ENCODE measurements at places on chromosomes 6 and 20.

- no peak for DNase-seq
Measured at GRCh38 chr6:45447005-45447404, 69.3 kb upstream of the SUPT3H start.

DNA sequence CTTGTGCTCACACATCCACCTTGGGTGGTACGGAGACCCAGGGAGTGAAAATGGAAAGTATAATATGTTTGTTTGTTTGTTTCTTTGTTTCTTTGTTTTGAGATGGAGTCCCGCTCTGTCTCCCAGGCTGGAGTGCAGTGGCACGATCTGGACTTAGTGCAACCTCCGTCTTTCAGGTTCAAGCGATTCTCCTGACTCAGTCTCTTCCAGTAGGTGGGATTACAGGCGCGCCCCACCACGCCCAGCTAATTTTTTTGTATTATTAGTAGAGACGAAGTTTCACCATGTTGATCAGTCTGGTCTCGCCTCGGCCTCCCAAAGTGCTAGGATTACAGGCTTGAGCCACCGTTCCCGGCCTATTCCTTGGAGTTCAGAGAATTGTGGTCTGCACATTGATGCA is 115.4 kb downstream of the TRIM27 start:
- no peak for DNase-seq

DNA sequence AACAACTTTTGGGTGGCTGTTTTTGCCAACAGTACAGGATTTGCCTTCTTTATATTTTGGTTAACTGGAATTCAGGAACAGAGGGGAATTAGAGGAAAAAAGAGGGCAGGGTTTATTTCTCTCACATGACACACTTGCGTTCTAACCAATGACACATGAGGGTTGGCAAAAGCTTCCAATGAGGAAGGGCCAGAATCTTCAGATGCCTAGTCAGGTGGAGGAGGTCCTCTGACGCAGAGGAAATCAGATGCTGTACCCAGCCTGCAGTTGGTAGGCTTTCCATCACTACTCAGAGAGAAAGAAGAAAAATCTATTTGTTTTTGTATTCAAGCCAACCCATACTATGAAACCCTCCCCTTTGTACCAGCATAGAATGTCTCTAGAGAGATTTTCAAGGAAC is 20.8 kb downstream of the TM9SF4 start:
- DNase-seq, result no peak

- no peak for DNase-seq
Measured at GRCh38 chr6:146813554-146813953, 214.8 kb downstream of the ADGB start.

GRCh38 chr20:49400410-49400809 is 82.1 kb downstream of the KCNB1 start:
- DNase-seq, result no peak

GRCh38 chr6:90940812-90941481 is 354.1 kb upstream of the MAP3K7 start:
- peak; percentile 57 for DNase-seq

DNA sequence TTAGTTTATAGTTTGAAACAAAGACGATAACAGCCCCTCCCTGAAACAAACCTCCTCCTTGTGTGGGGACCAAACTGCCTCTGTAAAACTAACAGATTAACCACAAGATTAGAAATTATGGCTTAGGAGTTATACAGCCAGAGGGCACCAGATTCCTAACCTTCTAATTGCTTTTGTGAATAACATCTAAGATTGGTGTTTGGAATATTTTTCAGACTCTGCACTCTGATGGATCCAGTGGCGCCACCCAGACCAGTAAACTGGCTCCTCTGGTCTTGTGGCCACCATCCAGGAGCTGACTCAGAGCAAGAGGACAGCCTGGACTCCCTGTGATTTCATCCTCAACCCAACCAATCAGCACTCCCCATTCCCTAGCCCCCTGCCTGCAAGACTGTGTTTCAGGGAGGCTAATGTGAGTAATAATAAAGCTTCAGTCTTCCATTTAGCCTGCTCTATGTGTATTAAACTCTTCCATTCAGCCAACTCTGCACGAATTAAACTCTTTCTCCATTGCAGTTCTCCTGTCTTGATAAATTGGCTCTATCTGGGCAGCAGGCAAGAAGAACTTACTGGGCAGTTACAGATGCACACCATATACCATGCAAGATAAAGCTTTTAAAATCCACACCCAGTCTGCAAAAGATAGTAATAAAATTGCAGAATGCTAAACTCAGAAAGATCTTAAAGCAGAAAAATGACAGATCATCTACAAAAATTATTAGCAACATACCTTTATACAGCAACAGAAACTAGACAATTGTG is 58.5 kb upstream of the SLC22A16 start:
- peak; percentile 36 for DNase-seq

- DNase-seq, result no peak
Measured at GRCh38 chr6:115969930-115970273, 90.8 kb downstream of the FRK start.

GRCh38 chr6:88321306-88321705 is 155.2 kb upstream of the CNR1 start:
- no peak for DNase-seq

GRCh38 chr20:16203096-16203495 is 370.2 kb downstream of the KIF16B start:
- no peak for DNase-seq

DNA sequence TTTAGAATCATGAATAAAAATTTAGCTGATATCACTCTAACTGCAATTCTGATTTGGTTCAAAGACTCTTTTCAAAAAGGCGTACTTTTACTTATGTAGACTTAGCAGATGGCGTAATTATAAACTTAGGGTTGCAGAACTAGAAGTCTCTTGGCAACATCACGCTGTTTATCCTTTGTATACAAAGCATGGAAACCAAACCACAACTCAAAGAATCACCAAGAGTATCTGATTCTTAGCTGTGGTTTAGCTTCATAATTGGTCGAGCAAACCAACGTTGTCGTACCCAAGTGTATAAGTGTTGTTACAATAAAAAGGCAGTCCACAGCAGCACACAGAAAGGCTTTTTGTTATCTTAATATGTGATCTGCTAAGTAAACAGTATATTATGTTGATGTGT is 18.2 kb downstream of the STMND1 start:
- DNase-seq, result no peak

DNA sequence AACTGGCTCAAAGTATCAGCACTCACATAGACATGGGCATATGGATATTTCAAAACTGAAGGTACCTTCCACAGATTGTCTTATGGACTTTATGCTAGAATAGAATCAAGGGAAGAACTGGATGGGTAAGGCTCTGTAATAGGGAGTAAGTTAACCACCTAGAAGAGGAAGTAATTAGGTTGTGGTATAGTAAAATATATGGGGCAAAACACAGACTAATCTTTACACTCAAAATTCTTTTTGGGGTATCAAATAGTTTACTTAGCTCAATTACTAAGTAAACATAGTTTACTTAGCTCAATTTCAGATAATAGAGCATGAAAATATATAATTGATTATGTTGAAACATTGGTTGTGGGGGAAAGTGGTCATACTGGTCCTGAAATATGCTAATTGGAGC is 94.2 kb upstream of the ATXN1 start:
- DNase-seq, result no peak

- no peak for DNase-seq
Measured at GRCh38 chr6:27810768-27811450, 101.3 kb downstream of the OR2B2 start.

GRCh38 chr6:169843991-169844390 is 92.6 kb downstream of the ERMARD start:
- DNase-seq, result no peak

DNA sequence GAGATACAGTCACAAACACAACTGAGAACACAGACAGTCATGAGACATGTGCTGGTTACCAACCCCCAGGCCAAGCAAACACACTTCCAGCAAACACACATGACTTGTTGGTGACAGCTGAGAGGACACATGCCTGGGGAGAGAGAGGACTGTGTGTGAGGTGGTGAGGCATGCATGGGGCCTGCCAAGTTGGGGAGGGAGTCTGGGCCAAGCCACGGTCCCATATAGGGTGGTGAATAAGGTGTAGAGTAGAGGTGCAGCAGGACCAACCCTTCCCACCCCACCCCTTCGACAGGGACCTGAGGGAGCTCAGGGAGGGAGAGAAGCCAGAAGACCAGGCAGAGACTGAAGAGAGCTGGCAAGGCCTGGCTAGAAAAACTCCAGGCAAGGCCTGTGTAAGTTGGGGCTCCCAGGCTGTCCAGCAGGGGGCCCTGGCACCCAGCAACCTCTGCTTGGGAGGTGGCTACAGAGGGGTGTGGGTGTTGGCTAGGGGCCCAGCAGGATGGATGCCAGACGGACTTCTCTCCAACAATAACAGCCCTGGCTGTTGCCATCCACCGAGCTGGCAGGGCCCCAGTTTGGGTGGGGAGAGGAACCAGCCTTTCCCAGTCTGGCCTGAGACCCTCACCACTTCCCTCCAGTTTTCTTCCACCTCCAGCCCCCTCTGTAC is 2.0 kb upstream of the SLC29A1 start:
- peak; percentile 81 for DNase-seq

GRCh38 chr6:22666586-22666985 is 97.2 kb downstream of the HDGFL1 start:
- no peak for DNase-seq

GRCh38 chr20:13341737-13342393 is 120.8 kb downstream of the ISM1 start:
- DNase-seq, result no peak

GRCh38 chr6:154956771-154957522 is 38.2 kb upstream of the TIAM2 start:
- DNase-seq, result no peak

DNA sequence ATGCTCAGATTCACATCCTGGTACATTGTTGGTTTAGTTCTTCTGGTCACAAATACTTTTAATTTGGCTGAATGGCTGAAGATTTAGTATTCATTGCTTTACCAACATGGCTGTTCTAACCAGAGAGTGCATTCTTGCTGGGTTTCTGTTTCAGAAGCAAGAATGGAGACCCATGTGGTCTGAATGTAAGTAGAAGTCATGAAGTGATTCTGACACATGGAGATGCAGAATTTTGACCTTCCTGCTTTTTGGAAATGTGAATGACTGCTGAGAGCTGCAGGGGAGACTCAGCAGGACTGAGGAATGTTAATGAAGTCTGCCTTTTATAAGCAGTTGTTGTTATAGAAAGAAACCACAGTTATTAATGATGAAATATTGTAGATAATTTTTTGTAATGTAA is 576.1 kb upstream of the MARCKS start:
- no peak for DNase-seq

DNA sequence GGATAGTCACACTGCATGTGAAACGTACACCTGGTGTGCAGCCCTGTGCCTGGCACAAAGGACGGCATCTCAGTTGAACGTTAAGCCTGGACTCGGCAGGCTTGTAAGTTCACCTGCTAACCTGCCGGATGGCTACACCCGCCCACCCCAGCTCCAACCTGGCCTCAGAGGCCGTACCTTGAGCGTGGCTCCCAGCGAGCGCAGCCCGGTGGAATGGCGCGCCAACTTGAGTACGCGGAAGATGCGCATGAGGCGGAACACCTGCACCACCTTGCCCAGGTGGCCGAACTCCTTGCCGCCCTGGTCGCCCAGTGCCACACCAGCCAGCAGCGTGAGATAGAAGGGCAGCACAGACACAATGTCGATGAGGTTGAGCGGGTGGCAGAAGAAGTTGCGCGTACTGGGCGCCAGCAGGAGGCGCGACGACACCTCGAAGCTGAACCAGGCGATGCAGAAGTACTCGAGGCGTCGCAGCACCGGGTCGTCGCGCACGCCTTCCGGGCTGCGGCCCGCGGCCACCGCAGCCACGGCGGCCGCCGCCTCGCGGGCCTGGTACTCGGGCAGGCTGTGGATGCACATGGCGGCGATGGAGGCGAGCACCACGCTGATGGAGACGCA is 3.3 kb downstream of the KCNS1 start:
- DNase-seq, result peak; percentile 71

DNA sequence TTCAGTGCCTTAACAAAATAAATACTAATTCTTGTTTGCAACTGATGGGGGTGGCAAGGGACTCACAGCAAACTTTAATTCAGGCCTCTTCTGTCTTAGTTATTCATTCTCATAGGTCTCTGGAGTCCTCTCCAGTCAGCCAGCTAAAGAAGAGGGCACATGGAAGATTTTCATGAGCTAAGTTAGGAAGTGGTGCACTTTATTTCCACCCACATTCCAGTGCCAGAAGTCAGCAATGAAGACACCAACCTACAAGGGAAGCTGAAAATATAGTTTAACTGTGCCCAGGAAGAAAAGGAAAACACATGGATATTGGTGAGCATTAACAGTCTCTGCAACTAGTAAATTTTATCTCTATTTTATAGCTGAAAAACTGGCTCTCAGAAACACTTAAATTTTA is 16.7 kb upstream of the IRAK1BP1 start:
- no peak for DNase-seq

DNA sequence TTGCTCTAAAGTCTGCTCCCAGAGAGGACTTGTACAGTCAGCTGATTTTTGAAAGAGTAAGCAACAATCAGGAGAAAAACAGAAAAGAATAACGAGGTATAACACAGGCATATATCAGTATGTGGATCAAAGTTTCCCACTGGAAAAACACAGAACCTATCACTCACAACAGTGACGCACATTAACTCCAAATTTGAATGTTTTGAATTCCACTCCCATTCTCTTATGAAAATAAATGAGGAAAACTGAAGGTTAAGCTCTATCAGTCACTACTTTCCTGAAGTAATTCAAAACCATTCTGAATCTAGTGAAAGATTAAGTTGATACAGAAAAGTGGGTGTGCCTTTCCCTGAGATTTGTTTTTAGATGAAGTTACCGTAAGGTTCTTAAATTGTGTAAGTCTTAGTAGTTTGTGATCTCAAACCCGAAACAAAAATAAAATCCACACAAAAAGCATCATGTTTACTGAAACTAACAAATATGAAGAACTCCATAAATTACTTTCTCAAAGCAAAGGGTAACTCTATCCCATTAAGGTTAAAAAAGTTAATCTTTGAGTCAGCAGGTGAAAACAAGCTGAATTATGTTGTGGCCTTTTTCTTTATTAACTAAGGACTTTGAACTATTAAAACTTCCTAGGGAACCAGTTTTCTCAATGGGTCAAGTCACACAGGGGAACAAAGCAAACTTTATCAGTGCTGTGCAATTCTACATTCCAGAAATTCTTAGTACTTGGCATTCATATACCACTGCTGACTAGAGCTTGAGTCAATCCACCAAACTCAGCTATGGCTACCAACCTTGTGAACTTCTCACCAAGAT is 115.7 kb downstream of the OGFRL1 start:
- no peak for DNase-seq

GRCh38 chr20:33370291-33370690 is 31.0 kb downstream of the CDK5RAP1 start:
- no peak for DNase-seq
